Naive thymus-derived CD8-positive, alpha-beta T cell (primary cell): ENCODE measurements at places on chromosomes 7 and 10. TPM values are rescaled to one million over a fixed set of nuclear protein-coding genes. Genes with fewer than 3 reads are reported as not detected.

DNA sequence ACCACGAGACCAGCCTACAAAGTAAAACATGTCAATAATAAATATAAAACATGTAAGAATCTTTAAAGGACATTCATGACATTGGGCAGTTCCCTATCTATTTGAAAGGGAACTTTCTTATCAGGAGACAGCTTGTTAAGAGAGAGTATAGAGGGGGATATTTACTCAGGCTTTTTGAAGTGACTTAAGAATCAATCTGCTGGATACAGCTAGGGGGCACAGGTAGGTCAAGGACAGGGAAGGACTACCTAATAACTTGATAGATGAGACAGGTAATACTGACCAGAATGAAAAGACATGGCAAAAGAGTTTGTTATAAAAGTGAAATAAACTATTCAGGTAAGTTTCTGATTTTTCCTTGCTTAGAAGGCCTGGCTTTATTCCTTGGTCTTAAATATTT lies 21.8 kb upstream of the LRRD1 start:
- no peaks in the 10 kb centered on the region for H3K27me3 ChIP-seq
- DNase-seq = no peak
- H3K4me3 ChIP-seq = no peak overlapping the region
- no peak overlapping the region for H3K27ac ChIP-seq
- H3K4me1 ChIP-seq = no peaks in the 10 kb centered on the region

GRCh38 chr10:129660569-129660968 lies 193.5 kb downstream of the MGMT start:
- no peak overlapping the region for H3K4me3 ChIP-seq
- H3K27ac ChIP-seq = no peak overlapping the region
- H3K27me3 ChIP-seq = no peaks in the 10 kb centered on the region
- no peak for DNase-seq
- H3K36me3 ChIP-seq = peaks cover 48% of the 10 kb centered on the region

FKBP9 gene
- total RNA-seq = not detected

GIMAP1 gene
- total RNA-seq = 119 TPM

DNA sequence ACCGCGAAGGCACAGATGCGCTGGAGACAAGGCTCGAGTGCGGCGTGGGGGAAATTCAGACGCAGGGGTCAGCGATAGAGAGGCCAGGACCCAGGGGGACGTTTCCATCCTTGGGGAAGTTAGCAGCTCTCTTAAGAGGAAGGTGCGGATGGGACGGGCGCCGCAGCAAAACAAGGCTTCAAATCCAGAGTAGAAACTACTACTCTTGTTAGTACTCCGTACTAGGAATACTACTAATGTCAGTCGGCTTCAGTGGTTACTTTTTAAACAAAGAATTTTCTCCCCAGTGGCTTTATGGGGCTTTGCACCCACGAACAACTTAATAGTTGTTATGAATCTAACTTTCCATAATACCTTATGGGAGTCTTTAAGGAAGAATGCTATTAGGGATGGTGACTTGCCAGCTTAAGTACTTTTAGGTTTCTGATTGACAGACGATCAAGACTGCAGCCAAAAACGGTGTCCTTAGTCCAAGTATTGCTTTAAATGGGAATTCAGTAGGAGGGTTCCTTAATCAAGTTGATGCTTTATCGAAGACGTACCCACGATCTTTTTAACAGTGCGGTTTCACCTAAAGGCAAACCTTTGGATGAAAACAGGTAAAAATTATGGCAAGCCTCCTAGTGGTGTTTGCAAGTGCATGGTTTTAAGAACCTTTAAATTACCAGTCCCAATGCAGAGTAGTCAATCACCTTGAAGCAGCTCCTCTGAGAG lies 812 bp upstream of the IDE start:
- H3K4me1 ChIP-seq = peaks cover 34% of the 10 kb centered on the region
- peak overlapping the region; percentile 93 for H3K27ac ChIP-seq
- no peak for DNase-seq
- peak overlapping the region; percentile 84 for H3K4me3 ChIP-seq
- H3K36me3 ChIP-seq = no peaks in the 10 kb centered on the region

GRCh38 chr7:37510043-37510634 lies 61.5 kb upstream of the ELMO1 start:
- H3K36me3 ChIP-seq = no peaks in the 10 kb centered on the region
- peak; percentile 38 for DNase-seq
- H3K4me3 ChIP-seq = no peak overlapping the region
- no peaks in the 10 kb centered on the region for H3K4me1 ChIP-seq
- no peak overlapping the region for H3K27ac ChIP-seq

UCMA gene
- not detected for total RNA-seq

DNA sequence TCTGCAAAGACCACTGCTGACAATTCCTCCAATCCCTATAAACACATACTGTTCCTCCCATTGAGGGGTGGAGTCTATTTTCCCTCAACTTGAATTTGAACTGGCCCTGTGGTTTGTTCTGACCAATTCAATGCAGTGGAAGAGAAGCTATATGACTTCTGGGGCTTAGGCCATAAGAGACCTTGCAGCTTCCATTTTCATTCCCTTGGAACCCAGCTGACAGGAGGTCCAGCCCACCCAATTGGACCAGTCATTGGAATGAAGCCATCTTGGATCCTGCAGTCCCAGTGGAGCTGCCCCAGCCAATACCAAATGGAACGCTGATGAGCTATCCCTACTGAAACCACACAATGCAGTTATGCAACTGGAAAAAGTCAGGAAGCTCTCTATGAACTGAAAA lies 8.9 kb upstream of the TMED4 start:
- H3K4me1 ChIP-seq = peaks cover 5% of the 10 kb centered on the region
- no peak for DNase-seq
- no peaks in the 10 kb centered on the region for H3K36me3 ChIP-seq
- no peak overlapping the region for H3K27ac ChIP-seq
- H3K27me3 ChIP-seq = peaks cover 1% of the 10 kb centered on the region
- H3K4me3 ChIP-seq = no peak overlapping the region

DNA sequence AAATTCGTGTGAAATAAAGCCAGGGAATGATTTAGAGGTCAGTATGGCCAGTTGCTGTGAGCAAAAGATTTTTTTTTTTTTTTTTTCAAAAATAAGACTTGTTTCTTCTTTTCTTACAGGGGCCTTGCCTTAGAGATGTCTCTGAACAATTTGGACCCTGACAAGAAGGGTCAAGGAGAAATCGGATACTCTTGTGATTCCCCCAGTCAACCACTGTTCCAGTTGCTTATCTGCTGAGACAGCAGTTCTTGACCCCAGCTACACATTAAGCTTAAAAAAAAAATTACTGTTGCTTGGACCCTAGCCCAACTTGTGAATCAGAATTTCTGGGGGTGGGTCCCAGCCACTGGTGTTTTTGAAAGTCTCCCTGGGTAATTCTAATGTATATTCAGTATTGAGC lies 12.0 kb upstream of the FMC1 start:
- no peak overlapping the region for H3K27ac ChIP-seq
- H3K36me3 ChIP-seq = no peaks in the 10 kb centered on the region
- peaks cover 12% of the 10 kb centered on the region for H3K4me1 ChIP-seq
- DNase-seq = no peak

CCDC126 gene
- total RNA-seq = 15.5 TPM

A1CF gene
- total RNA-seq = not detected

GALNT17 gene
- total RNA-seq = not detected

DNA sequence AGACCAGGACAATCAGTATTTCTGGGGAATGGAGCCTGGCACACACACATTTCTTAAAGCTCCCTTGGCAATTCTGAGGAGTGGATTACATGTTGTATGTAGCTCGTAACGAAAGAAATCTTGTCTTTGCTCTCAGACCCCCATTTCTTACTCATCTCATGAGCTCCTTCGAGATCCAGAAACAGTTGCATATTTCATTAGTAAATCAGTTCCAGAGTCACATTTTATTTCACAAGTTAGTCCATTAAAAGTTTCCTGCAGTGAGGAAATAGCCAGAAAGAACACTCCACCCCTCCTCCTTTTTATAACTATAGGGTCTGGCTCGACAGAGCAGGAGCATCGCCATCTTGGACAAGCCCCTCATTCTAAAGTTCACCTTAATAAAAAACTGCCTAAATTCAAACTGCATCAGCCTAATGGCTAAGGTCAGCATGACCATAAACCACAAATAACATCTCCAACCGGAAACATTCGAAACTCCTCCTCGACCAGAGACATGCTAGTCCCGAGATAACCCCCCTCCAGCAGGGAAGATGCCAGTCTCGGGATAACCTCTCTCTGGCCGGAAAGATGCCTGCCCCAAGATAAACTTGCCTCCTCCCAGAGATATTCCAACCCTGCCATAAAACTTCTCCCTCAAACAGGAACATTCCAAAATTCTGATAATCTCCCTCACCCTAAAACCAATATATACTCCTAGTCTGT lies 7.4 kb downstream of the EGFR start:
- H3K36me3 ChIP-seq = no peaks in the 10 kb centered on the region
- H3K27me3 ChIP-seq = peaks cover 14% of the 10 kb centered on the region
- no peaks in the 10 kb centered on the region for H3K4me1 ChIP-seq
- no peak overlapping the region for H3K27ac ChIP-seq

GRCh38 chr10:63525021-63525420 lies 3.8 kb downstream of the REEP3 start:
- H3K4me3 ChIP-seq = no peak overlapping the region
- no peak for DNase-seq
- no peak overlapping the region for H3K27ac ChIP-seq
- H3K27me3 ChIP-seq = no peaks in the 10 kb centered on the region

MBL2 gene
- not detected for total RNA-seq

DNA sequence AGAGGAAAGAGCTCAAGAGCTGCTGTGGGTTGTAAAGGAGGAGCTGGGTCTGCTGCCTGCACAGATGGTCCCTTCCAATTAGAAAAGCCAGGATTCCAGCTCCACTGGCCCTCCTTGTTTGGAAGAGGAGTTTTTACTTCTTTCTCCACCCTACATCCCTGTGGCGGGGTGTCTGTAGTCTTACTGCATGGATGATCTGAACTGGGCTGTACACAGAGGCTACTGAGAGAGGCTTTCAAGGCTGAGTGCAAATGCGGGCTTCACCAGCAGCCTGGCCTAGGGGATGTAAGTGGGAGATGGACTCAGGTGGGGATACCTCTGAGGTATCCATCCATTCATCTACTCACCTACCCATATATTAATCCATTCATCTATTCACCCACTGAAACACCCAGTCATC lies 7.1 kb upstream of the CXCL12 start:
- DNase-seq = no peak
- H3K4me1 ChIP-seq = peaks cover 1% of the 10 kb centered on the region
- no peak overlapping the region for H3K4me3 ChIP-seq
- H3K27ac ChIP-seq = no peak overlapping the region
- H3K27me3 ChIP-seq = peaks cover 11% of the 10 kb centered on the region
- no peaks in the 10 kb centered on the region for H3K36me3 ChIP-seq

C10orf105 gene
- 0.21 TPM for total RNA-seq

STK32C gene
- 10.2 TPM for total RNA-seq

GRCh38 chr7:157006829-157007469 lies 3.5 kb downstream of the MNX1 start:
- no peaks in the 10 kb centered on the region for H3K36me3 ChIP-seq
- no peak for DNase-seq
- H3K4me1 ChIP-seq = peaks cover 11% of the 10 kb centered on the region
- H3K4me3 ChIP-seq = no peak overlapping the region

- DNase-seq = no peak
- H3K4me1 ChIP-seq = no peaks in the 10 kb centered on the region
- H3K4me3 ChIP-seq = no peak overlapping the region
- H3K27ac ChIP-seq = no peak overlapping the region
Measured at GRCh38 chr7:31307972-31308371, 32.6 kb downstream of the NEUROD6 start.

AMZ1 gene
- not detected for total RNA-seq

DNA sequence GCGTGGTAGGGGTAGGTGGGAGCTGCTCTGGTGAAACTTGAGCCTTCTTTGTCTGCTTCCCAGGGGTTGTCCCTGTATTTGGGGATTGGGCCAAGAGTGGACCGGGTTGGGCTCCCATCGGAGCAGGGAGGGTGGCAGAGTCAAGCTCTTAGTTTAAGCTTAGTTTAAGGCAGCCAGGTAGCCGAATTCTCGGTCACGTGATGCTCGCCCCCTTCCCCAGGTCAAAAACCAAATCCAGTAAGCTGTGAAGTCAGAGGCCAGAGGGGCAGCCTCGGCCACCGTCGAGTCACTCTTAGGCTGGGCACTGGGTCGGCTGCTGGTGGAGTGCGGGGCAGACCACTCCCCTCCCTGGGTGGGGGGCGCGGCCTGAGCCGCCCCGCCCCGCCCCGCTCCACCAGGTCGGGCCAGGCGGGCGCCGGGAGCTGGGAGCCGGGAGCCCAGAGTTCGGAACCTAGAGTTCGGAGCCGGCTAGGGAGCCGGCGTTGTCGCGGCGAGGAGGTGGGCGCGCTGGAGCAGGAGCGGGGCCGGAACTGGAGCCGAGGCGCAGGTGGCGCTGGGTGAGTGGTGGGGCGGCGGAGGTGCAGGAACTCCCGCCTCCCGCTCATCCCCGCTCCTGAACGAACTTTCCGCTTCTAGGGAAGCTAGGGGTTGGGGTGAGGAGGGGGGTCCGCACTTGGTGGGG lies 2.8 kb upstream of the LZTS2 start:
- peaks cover 25% of the 10 kb centered on the region for H3K4me1 ChIP-seq
- H3K27me3 ChIP-seq = no peaks in the 10 kb centered on the region
- H3K36me3 ChIP-seq = no peaks in the 10 kb centered on the region
- H3K27ac ChIP-seq = peak overlapping the region; percentile 91

DNA sequence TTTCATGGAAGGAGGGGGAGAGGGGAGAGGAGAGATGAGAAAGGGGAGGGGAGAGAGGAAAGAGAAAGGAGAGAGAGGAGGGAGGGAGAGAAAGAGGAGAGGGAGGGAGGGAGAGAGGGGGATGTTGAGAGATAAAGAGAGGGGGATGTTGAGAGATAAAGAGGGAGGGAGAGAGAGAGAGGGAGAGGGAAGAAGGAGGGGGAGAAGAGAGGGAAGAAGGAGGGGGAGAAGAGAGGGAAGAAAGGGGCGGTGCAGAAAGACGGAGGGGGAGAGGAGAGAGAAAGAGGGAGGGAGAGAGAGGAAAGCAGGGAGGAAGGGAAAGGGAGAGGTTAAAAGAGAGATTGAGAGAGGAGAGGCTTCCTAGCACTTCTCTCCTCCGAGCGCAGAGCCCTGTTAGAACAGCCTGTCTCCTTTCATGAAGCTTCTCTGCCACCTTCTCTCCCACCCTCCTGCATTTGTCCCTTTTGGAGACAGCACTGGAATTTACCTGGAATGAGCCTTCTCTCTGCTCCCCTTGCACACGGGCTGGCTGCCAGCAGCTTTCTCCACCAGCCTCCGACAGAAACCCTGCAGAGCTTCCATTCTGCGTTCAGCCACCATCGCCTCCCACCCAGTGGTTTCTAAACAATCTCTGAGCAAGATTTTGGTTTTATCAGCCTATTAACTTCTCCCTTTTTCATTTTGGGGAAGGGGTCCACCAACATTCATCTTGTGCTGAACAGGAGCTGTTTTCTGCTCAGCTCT lies 74.0 kb upstream of the CARD11 start:
- DNase-seq = peak; percentile 26
- H3K4me3 ChIP-seq = peak overlapping the region; percentile 91
- H3K27me3 ChIP-seq = no peaks in the 10 kb centered on the region
- H3K36me3 ChIP-seq = no peaks in the 10 kb centered on the region
- H3K4me1 ChIP-seq = peaks cover 70% of the 10 kb centered on the region

- no peak overlapping the region for H3K27ac ChIP-seq
- peaks cover 2% of the 10 kb centered on the region for H3K4me1 ChIP-seq
- H3K36me3 ChIP-seq = no peaks in the 10 kb centered on the region
Measured at GRCh38 chr10:16832351-16833080, 15.3 kb upstream of the RSU1 start.

GRCh38 chr10:116138897-116139296 lies 134.1 kb downstream of the GFRA1 start:
- DNase-seq = no peak
- no peak overlapping the region for H3K27ac ChIP-seq
- peaks cover 9% of the 10 kb centered on the region for H3K27me3 ChIP-seq
- H3K4me3 ChIP-seq = no peak overlapping the region
- no peaks in the 10 kb centered on the region for H3K36me3 ChIP-seq

GRCh38 chr7:81211204-81211933 lies 292.5 kb upstream of the SEMA3C start:
- H3K4me3 ChIP-seq = no peak overlapping the region
- H3K4me1 ChIP-seq = no peaks in the 10 kb centered on the region
- DNase-seq = no peak
